ENCODE measurements at places on chromosomes 5 and 9.

GRCh38 chr9:18127499-18127875 lies 346.5 kb upstream of the ADAMTSL1 start:
- DNase-seq, result no peak

- no peak for DNase-seq
Measured at GRCh38 chr9:15469406-15469805, 41.4 kb downstream of the PSIP1 start.

- no peak for DNase-seq
Measured at GRCh38 chr5:94694671-94695070, 76.2 kb downstream of the SLF1 start.

DNA sequence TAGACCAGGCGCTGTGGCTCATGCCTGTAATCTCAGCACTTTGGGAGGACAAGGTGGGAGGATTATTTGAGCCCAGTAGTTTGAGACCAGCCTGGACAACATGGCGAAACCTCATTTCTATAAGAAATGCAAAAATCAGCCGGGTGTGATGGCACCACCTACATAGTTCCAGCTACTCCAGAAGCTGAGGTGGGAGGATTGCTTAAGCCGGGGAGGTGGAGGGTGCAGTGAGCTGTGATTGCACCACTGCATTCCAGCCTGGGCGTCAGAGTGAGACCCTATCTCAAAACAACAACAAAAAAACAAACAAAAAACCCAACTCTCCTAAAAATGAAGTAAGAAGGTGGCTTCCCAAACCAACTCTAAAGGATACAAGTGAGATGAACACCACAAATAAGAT lies 23.0 kb downstream of the IARS1 start:
- DNase-seq, result no peak

DNA sequence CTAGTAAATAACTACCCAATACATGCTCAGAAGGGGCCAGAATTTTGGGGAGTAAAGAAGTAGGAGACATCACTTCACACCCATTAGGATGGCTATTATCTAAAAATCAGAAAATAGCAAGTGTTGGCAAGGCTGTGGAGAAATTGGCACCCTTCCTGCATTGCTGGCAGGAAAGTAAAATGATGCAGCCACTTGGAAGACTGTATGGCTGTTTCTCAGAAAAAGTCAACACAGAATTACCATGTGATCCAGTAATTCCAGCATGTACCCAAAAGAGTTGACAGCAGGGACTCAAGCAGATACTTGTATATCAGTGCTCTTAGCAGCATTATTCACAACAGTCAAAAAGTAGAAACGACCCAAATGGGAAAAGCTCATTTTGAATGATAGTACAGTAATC lies 107.6 kb downstream of the APBA1 start:
- no peak for DNase-seq

DNA sequence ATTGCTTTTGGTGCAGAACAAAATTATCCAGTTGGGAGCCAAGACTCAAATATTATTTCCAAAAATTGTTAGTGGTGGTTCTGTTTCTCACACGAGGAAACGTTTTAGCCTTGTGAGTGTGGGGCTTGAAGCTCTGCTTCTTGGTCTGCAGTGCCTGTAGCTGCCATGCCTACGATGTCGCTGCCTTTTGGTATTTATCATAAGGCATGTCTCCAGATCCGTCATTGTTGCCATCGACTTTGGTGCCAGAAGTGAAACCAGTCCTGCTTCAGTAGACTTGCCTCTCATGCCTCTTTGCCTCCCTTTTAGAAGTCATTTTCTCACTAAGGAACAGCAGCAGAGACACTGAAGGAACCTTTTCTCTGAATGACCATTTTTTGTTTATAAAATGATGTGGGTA lies 29.7 kb upstream of the CATSPER3 start:
- no peak for DNase-seq

- DNase-seq, result no peak
Measured at GRCh38 chr5:67047160-67047559, 149.4 kb downstream of the CD180 start.

DNA sequence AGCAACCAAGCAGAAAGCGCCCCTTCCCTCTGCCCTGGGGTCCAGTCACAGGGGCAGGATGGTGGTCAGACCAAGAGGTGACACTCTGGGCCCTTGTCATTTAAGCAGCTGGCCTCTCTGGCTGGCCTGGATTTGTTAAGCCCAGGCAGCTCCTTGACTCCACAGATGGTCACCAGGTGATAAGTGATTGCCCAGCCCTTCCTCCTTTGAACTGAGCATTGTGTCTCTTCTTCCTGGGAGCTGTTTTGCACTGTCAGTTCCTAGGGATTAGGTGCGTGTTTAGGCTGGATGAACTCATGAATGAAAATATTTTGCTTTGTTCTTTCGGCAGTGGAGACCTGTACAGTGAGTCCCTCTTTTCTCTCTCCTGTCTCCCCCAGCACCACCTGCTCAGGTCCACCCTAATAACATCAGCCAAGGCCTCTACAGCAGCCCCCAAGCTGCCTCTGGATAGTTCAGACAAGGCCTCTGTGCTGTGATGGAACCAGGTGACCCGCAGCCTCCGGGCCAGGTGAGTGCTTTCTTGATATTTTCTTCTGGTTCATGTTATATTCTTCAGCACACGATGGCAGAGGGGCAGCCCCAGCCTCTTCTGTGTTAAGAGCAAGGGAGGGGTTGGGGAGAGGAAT lies 139.7 kb upstream of the PITX1 start:
- no peak for DNase-seq

DNA sequence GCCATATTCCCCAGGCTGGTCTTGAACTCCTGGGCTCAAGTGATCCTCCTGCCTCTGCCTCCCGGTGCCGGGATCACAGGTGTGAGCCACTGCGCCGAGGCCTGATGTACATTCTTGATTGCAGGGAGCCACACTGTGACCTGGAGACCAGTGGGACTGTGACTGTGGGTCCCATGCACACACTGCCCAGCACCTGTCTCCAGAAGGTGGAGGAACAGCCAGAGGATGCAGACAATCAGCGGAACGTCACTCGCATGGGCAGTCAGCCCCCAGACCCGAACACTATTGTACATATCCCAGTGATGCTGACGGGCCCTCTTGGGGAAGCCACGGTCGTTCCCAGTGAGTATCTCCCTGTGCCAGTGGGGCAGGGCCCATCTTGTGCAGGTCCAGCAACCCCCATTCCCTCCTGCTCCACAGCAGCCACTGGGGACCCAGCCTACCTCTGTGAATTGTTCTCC lies 147.3 kb downstream of the CACNA1B start:
- DNase-seq, result no peak

DNA sequence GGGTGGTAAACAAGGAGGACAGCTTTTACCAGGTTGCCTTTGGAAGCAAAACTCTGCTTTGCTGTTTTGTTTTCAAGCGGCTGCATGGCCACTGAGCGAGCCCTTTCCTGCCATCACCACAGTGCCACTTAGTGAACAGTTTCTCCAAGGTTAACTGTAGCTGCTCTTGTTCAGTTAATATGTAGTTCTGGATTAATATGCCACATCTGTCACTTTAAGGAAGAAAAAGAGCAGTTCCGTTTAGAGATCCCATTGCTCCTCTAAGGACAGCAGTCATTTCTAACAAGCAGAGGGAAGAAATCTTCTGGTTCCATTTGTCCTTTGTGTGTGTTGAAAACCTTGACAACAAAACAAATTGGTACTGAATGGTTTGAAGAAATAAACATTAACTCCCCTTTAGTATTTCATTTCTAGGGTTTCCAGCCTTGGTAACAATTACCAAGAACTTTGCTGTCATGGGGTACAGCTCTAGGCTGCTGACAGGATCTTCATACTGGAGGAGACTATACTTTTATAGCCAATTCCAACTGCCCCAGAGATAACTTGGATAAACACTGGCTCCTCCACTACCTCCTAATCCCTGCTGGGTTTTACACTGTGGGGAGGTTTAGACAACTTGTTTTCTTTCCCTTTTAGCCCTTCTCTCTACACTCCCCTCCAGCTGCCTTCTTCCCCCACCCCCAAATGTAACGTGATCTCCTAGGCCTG lies 10.3 kb upstream of the ABL1 start:
- DNase-seq, result no peak

DNA sequence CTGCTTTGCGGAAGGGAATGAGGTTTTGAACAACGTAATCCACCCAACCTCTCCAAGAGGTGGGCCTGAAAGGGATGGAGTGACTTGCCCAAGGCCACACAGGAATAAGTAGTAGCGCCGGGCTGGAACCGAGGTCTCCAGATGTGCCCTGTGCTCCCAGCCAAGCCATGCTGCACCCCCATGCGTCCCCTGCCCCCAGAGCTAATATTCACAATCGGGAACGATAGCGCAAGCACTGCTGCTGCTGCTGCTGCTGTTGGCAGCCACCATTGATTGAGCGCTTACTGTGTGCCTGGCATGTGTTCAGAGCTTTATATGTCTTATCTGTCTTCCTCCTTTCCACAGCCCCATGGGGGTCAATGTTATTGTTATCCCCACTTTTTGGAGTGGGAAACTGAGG lies 43.9 kb downstream of the AMBP start:
- DNase-seq, result no peak

DNA sequence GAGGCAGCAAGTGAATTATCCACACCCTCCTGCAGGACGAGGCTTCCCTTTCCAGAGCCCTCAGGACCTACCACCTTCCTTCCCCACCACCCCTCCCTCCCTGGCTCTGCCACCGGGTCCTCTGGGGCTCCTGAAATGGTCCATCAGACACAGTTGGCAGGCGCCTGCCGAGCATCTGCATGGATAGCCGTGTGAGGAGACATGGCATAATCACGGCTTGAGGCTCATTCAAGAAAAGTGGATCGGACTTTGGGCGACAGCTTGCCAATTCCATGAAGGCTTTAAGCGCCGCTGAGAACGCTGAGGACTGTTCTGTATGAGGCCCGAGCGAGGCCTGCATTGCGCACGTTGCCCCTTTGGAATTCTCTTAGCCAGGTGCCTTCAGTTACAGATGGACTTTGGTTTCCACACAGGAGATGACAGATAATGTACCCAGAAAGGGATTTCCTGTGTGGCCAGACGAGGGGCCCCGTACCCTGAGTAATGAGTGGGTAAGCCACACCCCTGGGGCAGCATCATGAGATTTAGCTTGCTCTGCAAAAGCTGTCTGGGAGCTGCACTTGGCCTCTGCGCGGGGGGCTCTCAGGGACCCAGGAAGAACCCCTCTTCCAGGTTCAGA lies 179.8 kb downstream of the OLFM1 start:
- no peak for DNase-seq

- DNase-seq, result no peak
Measured at GRCh38 chr5:19531374-19531952, 456.5 kb downstream of the CDH18 start.

DNA sequence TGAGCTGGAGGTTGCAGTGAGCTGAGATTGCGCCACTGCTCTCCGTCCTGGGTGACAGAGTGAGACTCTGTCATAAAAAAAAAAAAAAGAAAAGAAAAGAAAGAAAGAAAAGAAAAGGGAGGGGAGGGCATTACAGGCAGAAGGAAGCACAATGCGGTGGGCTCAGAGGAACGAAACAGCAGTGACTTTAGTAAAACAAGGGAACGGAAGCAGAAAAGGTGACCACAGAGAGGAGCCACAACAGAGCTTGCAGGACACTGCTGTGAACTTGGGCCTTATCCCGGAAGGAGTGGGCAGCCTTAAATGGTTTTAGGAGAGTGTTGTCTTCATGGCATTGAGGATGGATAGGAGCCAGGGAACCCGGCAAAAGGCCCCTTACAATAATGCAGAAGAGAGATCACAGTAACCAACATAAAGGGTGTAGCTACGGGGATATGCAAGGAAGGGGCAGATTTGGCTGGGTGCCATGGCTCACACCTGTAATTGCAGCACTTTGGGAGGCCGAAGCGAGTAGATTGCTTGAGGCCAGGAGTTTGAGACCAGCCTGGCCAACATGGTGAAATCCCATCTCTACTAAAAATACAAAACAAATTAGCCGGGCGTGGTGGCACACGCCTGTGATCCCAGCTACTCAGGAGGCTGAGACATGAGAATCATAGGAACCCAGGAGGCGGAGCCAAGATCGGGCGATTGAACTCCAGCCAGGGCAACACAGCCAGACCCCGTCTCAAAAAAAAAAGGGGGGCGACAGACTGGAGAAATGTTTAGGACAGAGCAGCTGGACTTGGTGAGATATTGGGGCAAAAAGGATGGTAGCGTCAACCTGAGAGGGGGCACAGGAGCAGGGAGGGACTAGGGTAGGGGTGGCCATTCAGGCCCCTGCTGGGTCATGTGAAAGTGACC lies 83.9 kb upstream of the ZBTB43 start:
- no peak for DNase-seq

DNA sequence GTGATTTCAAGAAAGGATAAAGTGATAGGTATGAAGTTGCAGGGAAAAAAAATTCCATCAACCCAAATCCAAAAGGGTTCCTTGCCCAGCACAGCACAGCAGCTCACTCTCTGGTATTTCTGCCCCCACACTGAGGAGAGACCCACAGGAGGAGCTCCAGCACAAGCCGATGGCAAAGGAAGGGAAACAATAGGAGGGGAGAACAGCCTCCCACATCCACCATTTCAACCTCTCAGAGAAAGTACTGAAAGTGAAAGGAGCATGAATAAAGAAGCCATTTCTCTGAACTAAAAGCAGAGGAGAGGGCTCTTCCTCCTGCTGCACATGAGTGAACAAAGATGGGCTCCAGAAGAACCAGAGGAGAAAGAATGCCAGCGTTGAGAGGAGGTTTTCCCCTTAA lies 54.9 kb upstream of the ZSWIM6 start:
- no peak for DNase-seq

DNA sequence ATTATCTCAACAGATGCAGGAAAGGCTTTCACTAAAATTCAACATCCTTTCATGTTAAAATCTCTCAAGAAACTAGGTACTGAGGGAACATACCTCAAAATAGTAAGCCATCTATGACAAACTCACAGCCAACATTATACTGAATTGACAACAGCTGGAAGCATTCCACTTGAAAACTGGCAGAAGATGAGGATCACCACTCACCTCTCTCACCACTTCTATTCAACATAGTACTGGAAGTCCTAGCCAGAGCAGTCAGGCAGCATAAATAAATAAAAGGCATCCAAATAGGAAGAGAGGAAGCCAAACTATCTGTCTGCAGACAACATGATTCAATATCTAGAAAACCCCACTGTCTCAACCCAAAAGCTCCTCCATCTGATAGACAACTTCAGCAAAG lies 203.6 kb upstream of the GRAMD2B start:
- no peak for DNase-seq

DNA sequence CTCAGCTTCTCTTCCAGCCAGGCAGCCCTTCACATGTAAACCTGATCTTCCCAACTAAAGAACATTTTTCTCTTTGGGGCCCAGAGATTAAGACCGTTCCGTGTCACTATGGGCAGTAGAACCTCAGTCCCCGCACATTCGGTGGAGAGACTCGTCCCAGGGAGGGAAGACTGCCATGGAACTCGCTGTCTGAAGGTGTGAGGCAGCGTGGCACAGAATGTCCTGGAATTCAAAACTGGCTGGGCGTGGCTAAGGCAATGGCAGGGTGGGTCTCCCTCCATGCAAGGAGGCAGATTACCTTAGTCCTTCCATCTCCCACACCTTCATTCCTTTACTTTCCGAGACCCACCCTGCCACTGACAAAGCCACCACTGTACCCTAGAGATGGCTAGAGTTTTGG lies 57.4 kb upstream of the ZNF354A start:
- DNase-seq, result no peak

- DNase-seq, result no peak
Measured at GRCh38 chr5:169904508-169904907, 75.8 kb downstream of the INSYN2B start.

- DNase-seq, result no peak
Measured at GRCh38 chr5:132498152-132498551, 7.6 kb upstream of the IRF1 start.

Measured in stimulated activated CD8-positive, alpha-beta memory T cell treated with anti-CD3 and anti-CD28 coated beads, Interleukin-7, amount 100 ng/mL, for 4 hours (primary cell).